Amniotic stem cell (primary cell): ENCODE measurements at places on chromosomes 12 and 14.
A peak's percentile ranks its signal among the peaks of the same experiment; 100 is the strongest.

GRCh38 chr12:125128439-125129178 lies 63.4 kb downstream of the AACS start:
- DNase-seq, result no peak

DNA sequence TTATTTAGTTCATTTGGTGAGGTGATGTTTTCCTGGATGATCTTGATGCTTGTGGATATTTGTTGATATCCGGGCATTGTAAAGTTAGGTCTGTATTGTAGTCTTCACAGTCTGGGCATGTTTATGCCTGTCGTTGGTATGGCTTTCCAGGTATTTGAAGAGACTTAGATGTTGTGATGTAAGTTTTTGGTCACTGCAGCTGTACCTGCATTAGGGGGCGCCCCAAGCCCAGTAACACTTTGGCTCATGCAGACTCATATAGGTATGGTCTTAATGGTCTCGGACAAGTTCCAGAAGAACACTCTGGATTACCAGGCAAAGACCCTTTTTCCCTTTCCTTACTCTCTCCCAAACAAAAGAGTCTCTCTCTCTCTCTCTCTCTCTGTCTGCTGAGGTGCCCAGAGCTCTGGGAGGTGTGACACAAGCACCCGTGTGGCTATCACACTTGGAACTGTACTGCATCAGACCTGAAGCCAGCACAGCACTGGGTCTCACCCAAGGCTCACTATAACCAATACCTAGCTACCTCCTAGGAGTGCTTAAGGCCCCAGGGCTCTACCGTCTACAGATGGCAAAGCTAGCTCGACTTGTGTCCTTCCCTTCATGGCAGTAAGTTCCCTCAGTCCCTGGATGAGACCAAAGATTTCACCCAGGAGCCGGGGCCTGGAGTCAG lies 425.8 kb upstream of the ATXN7L3B start:
- DNase-seq, result no peak

DNA sequence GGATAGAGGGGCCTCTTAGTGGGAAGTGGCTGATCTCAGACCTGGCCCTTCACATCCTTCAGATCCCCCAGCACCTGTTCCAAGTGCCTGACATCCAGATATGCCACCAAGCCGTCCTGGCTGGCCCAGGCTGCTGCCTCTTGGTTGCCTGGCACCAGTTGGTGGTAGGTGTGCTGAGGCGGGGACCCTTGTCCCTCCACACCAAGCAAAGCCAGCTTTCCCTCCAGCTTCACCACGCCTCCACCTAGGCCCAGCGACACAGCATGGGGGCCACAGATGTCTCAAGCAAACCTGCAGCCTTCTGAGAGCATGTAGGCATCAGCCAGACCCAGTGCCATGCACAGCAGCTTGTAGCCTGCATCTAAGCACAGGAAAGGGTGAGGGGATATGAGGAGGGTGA lies 3.5 kb upstream of the CD63 start:
- no peak for DNase-seq

DNA sequence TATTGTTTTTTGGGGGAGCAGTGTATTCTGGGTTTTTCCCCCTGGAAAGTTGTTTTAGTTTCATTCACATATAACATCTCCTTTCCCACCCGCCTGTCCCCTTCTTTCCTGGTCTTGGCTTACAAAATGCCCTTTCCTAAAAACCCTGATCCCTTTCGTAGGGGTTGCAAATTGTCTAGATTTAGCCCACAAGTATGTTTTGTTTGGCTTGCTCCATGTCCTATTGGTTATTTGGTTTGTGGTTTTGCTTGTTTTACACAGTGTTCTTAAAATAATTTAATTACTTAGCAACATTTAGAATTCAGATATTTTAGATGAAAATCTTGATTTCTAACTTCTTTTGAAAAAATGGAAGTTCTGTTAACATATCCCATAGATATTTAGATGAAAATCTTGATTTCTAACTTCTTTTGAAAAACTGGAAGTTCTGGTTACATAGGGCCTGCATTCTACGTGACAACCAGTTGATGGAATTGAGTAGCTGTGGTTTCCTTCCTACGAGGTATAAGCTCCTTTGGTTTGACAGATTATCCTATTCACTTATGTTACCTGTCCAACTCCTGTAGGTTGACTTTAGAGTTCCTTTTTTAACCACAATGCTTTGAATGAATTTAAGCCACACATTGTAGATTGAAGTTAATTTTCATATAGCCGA lies 89.2 kb upstream of the TMEM263 start:
- DNase-seq, result no peak

GRCh38 chr12:104929977-104930376 lies 28.1 kb downstream of the SLC41A2 start:
- DNase-seq, result no peak

GRCh38 chr14:20614038-20614840 lies 23.1 kb upstream of the RNASE12 start:
- no peak for DNase-seq

- DNase-seq, result no peak
Measured at GRCh38 chr12:22935501-22935900, 310.5 kb downstream of the ETNK1 start.

- peak; percentile 48 for DNase-seq
Measured at GRCh38 chr14:61894452-61895077, 132.3 kb downstream of the SNAPC1 start.

GRCh38 chr12:66713984-66714383 lies 35.1 kb upstream of the GRIP1 start:
- no peak for DNase-seq

- DNase-seq, result peak; percentile 42
Measured at GRCh38 chr12:66035288-66035966, 95.1 kb downstream of the LLPH start.

DNA sequence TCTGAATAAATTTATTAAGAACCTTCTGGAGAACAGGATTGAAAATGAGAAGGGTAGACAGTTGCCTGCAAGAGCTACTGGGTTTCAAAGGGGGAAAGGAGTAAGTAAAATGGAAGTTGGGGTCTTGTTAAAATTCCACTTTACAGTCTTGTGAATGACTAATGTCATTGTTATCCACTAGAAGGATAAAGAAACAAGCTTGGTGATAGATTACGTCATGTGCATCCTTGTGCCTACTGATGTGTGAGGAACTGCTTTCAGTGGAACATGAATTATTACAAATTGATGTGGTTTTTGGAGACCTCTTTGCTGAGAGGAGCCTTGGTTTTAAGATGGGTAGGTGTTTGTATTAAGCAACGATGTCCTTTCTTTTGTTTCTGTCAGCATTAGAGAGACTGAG lies 272.5 kb upstream of the PRICKLE1 start:
- no peak for DNase-seq

DNA sequence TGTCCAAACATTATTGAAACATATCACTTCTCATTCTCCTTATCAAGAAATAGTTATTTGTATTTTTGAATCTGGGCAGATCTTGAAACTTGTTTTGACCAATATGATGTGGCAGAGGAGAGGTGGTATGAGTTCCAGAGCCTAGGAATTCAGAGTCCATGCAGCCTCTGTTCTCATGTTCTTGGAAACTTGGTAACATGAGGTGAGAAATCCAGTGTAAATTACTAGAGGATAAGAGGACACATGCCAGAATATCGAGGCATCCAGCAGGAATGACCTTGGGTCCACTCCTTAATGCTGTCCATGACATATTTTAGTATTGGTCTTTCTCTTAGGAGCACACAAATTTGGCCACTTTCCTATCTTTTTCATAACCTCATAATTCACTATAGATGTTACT lies 1374.6 kb downstream of the FSCB start:
- DNase-seq, result no peak

GRCh38 chr12:109112720-109113465 lies 3.5 kb upstream of the ACACB start:
- no peak for DNase-seq

DNA sequence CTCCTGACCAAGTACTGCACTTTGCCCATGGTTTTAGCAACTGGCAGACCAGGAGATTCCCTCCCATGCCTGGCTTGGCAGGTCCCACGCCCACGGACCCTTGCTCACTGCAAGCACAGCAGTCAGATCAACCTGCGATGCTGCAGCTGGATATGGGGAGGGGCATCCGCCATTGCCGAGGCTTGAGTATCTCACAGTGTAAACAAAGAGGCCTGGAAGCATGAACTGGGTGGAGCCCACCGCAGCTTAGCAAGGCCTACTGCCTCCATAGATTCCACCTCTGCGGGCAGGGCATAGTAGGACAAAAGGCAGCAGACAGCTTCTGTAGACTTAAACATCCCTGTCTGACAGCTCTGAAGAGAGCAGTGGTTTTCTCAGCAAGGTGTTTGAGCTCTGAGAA lies 479.8 kb downstream of the FUT8 start:
- no peak for DNase-seq
